ENCODE measurements at places on chromosomes 16 and 17.

DNA sequence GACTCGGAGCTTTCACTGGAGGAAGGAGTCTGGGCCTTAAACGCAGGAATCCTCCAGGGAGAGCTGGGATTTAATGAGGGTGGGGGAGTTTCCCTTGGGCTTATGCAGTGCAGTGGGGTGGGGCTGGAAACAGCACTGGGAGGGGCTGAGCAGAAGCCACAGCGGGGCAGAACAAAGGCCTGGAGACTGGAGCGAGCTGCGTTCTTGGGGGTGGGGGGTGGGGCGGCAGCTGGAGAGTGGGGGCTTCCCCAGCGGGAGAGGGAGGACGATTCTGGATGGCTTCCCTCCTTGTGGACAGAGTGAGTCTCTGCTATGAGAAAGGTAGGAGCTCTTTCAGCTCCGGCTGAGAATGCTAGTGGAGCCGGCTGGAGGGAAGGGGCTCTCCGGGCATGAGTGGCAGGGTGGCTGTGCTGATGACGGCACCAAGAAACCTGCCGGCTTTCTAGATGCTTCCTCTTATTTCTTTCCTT, 406.0 kb downstream of the SEC14L1 start:
- no peaks in the 10 kb centered on the region for H3K27me3 ChIP-seq
- H3K4me1 ChIP-seq = no peaks in the 10 kb centered on the region
- H3K27ac ChIP-seq = no peak overlapping the region
- DNase-seq = no peak
- no peak overlapping the region for H3K4me3 ChIP-seq

GRCh38 chr16:679814-680624, at the start of gene STUB1:
Gene STUB1, plus strand, starts transcription at chr16:680410. Its CDS starts 116 bp downstream, at chr16:680526.
- no peaks in the 10 kb centered on the region for H3K27me3 ChIP-seq
- peaks cover 61% of the 10 kb centered on the region for H3K4me1 ChIP-seq
- H3K36me3 ChIP-seq = peaks cover 15% of the 10 kb centered on the region
- DNase-seq = peak; percentile 81
- peak within 1 kb of the TSS; percentile 86 for H3K4me3 ChIP-seq

- DNase-seq = no peak
- no peaks in the 10 kb centered on the region for H3K36me3 ChIP-seq
- H3K27ac ChIP-seq = no peak overlapping the region
Observed at GRCh38 chr17:52537421-52537820, 378.9 kb upstream of the CA10 start.

- no peaks in the 10 kb centered on the region for H3K4me1 ChIP-seq
- no peaks in the 10 kb centered on the region for H3K27me3 ChIP-seq
- DNase-seq = no peak
- no peak overlapping the region for H3K4me3 ChIP-seq
- no peak overlapping the region for H3K27ac ChIP-seq
Observed at GRCh38 chr16:13393816-13394215, 492.4 kb downstream of the SHISA9 start.

DNA sequence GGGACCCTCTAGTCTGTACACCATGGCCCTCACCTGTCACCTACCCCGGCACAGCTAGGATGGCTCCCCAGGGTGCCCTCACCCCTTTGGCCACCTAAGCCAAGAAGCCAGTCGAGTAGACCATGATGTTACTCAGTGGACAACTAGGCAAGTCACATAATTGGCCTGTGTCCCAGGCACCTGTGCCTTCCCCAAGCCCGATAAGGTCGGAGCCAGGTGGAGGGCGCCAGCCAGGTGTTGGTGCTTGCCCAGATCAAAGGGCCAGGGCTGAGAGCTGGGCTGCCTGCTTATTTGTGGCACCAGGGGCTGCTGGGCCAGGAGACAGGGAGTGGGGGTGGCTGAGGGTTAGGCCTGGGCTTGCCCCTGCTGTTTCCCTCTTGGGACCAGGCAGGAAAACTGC, 16.8 kb downstream of the SPNS2 start:
- H3K27me3 ChIP-seq = no peaks in the 10 kb centered on the region
- H3K4me1 ChIP-seq = peaks cover 16% of the 10 kb centered on the region
- no peaks in the 10 kb centered on the region for H3K36me3 ChIP-seq
- H3K27ac ChIP-seq = no peak overlapping the region

DNA sequence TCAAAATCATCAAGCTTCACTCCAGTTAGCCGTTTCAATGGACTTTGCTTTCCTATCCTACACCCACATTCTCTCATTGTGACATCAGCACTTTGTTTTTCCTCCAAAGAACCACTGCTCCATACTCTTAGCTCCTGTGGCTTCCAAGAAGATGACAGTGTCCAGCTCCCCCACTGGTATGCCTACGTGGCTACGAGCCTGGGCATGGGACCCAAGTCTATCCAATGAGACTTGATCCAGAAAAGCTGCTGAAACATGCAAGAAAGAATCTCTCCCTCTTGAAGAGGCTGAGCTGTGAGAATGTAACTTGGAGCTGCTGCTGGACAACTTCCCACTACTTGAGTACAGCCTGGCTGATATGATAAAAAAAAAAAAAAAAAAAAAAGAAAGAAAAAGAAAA, 9.4 kb downstream of the TOX3 start:
- no peak overlapping the region for H3K27ac ChIP-seq
- peaks cover 10% of the 10 kb centered on the region for H3K27me3 ChIP-seq
- H3K4me3 ChIP-seq = no peak overlapping the region
- H3K36me3 ChIP-seq = no peaks in the 10 kb centered on the region
- no peaks in the 10 kb centered on the region for H3K4me1 ChIP-seq
- no peak for DNase-seq

- H3K4me3 ChIP-seq = no peak overlapping the region
- peaks cover 5% of the 10 kb centered on the region for H3K36me3 ChIP-seq
- no peak overlapping the region for H3K27ac ChIP-seq
- DNase-seq = no peak
- no peaks in the 10 kb centered on the region for H3K27me3 ChIP-seq
- no peaks in the 10 kb centered on the region for H3K4me1 ChIP-seq
Observed at GRCh38 chr17:58492238-58493121, 4.3 kb upstream of the HSF5 start.

DNA sequence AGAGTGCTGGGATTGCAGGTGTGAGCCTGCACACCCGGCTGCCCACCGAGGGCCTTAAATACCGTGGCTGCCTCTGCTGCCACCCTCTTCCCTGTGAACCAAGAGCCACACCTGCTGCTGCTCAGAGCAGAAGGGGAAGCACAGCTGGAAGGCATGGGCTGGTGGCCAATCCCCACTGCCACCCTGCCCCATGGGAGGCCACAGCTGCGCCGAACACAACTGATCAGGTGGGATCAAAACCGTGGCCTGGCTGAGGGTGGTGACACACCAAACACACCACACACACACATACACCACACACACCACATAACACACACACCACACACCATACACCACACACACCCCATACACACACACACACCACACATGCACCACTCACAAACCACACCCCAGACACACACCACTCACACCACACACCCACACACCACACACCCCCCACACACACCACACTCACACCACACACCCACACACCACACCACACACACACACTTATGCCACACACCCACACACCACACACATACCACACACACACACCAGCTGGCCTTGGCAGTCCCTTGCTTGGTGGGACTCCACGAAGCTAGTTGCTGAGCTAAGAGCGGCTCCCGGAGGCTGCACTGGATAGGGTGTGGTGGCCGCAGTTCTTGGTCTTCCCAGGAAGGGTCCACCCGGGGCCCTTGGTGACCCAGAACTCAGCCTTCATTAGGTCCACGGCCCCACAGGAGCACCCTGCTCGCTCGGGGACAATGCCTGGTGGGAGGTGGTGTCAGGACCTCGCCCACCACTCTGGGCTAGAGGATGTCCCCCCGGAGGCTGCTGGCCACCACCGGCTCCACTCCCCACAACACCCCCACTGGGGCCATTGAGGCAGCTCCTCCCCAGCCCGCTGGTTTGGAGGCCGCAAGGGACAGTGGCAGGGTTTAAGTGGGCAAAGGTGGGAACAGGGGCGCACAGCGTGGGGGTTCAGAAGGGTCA, 14.9 kb downstream of the CEP131 start:
- H3K4me3 ChIP-seq = no peak overlapping the region
- H3K27ac ChIP-seq = no peak overlapping the region
- H3K27me3 ChIP-seq = no peaks in the 10 kb centered on the region
- no peak for DNase-seq
- H3K36me3 ChIP-seq = no peaks in the 10 kb centered on the region
- H3K4me1 ChIP-seq = no peaks in the 10 kb centered on the region

GRCh38 chr16:77450790-77451487, 16.1 kb upstream of the ADAMTS18 start:
- no peak overlapping the region for H3K27ac ChIP-seq
- no peak overlapping the region for H3K4me3 ChIP-seq
- no peaks in the 10 kb centered on the region for H3K27me3 ChIP-seq
- no peaks in the 10 kb centered on the region for H3K4me1 ChIP-seq
- H3K36me3 ChIP-seq = no peaks in the 10 kb centered on the region
